ENCODE measurements at places on chromosomes 7 and 10.

DNA sequence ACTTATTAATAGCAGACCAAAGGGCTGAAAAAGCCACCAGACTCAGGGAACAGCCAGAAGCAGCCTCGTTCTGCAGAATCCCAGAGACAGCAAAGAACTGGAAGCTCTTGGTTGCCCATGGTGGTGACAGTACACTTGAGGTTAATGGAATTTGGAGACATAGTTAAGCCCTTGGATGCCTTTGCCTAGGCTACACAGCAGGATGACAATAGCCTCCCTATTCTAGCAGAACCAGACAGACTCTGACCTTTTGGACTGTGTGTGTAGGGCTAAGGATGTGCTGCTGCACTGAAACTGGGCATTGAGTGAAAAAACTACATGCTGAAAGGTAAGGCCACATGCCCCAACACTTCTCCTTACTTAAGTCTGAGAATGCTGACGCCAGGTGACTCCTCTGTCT lies 22.7 kb downstream of the OTUD1 start:
- DNase-seq: no peak

DNA sequence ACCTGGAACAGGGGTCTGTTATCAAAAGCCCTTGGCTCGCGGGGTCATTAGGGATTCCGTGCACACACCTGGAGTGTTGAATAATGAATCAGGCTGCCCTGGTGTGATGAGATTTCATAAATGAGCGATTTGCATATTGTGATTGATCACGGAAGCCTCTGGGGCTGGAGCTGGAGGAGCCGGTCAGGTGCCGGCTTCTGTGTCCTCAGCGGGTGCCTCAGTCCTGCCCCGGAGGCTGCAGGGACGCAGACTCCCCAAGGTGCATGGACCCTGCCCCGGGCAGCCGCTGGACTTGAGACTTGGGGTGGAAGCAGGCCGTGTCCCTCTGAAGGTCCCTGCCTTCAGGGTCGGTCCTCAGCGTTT lies 47.9 kb upstream of the ADGRA1 start:
- no peak for DNase-seq

- no peak for DNase-seq
Observed at GRCh38 chr10:34080485-34081346, 734.4 kb downstream of the PARD3 start.

DNA sequence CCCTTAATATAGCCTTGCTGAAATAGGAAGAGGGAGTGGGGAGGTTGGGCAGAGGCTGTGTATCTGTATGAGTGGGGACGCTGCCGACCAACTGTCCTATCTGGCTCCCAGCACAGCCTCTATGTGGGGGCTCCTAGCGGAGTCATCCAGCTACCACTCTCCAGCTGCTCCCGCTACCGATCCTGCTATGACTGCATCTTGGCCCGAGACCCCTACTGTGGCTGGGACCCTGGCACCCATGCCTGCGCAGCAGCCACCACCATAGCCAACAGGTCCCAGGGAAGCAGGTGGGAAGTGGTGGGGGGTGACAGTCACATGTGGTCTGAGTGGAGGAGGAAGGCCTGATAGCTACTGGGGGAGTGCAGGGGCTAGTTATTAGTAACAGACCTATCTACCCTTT lies 6.6 kb downstream of the MRPL43 start:
- no peak for DNase-seq

DNA sequence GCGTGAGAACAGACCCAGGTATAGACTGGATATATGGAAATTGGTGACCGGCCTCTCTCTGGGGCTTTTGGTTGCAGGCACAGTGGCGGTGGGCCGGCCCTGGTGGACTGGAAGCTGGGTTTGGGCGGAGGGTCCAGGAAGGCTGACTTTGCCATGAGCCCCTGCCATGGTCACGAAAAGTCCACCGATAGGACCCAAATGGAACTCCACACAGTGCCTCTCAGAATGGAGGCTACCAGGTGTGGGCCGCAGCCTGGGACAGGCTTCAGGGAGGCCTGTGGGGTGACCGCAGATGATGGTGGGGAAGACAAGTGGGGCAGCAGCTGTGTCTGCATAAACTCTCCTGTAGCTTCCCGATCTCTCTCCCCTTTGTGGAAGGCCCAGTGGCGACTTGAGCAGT lies 123.2 kb downstream of the DNAJB6 start:
- DNase-seq: no peak

- DNase-seq: no peak
Observed at GRCh38 chr10:68218786-68219185, 13.1 kb downstream of the ATOH7 start.

- DNase-seq: no peak
Observed at GRCh38 chr10:122301055-122301810, 30.1 kb downstream of the BTBD16 start.

GRCh38 chr10:132446661-132447445 lies 49.9 kb downstream of the PWWP2B start:
- DNase-seq: peak; percentile 28

DNA sequence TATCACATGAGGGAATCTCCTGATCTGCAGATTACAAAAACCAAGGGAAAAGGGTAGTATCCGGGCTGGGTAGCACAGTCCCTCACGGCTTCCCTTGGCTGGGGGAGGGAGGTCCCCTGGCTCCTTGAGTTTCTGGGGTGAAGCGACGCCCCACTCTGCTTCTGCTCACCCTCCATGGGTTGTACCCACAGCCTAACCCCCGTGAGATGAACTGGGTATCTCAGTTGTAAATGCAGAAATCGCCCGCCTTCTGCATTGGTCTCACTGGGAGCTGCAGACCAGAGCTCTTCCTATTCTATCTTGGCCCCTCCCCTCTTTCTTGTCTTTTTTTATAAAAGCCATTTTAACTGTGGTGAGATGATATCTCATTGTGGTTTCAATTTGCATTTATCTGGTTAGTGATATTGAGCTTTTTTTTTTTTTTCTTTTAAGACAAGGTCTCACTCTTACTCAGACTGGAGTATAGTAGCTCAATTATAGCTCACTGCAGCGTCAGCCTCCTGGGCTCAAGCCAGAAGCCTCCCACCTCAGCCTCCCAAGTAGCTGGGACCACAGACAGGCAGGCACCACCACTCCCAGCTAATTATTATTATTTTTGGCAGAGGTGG lies 87.8 kb downstream of the ABCC2 start:
- no peak for DNase-seq

GRCh38 chr10:132499367-132499685 lies 38.3 kb upstream of the INPP5A start:
- no peak for DNase-seq

GRCh38 chr7:149467321-149467859 lies 6.5 kb upstream of the ZNF777 start:
- DNase-seq: no peak

- DNase-seq: no peak
Observed at GRCh38 chr10:124381011-124381611, 37.6 kb downstream of the OAT start.

GRCh38 chr10:1516492-1517165 lies 220.7 kb downstream of the ADARB2 start:
- no peak for DNase-seq

DNA sequence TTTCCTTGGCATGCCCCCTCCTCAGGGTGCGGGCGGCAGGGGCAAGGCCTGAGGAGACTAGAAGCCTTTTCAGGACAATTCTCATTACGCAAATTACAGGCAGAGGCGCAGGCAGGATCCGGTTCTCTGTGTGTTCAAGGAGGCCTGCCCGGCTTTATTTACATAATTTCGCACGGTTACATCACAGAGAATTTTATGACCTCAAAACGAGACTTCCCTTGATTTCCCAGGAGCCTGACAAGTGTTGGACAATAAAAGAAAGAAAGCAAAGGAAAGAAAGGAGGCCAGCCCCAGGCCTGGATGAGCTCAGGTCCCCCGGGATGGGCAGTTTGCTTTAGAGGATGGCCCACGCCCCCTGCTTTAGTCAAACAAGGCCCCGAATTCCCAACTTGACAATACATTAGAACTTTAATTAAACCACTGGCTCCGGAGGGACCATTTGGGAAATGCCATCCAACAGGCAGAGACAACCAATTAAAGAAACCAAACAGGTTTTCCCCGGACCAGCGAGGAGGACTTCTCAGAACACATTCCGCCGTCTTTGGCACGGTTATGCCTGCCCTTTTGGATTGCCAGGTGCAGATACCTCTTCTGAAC lies 2.9 kb downstream of the MNX1 start:
- DNase-seq: no peak

DNA sequence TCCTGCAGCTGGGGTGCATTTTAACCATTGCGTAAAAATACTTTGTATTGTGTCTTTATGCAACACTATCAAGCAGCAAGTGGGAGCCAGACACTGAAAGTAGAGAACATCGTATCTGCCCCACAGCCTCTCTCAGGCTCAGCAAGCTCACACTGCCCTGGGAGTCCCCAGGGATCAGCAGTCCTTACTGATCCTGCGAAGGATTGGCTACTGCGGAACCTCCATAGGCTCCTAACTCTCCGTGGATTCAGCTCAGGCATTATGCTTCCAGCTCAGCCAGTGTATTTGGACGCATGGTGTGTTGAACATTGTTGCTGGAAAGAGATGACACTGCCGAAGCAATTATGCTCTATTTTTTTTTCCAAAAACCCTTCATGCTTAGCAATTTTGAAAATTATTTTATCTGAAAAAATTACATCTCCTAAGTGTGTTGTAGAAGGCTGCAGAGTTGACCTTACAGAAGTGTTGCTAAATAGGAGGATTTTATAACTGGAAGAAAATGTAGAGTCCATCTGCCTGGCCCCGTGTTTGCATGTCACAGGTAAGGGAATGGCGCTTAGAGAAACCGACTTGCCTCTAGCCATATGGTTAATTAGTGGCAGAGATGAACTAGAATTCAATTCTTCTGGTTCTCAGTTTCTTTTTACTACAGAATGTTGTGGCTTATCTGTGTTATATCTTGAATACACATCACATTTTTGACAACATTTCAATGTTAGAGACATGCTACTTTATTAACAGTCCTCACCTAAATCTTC lies 276.4 kb upstream of the COBL start:
- DNase-seq: no peak

- no peak for DNase-seq
Observed at GRCh38 chr10:77602913-77603533, 34.6 kb downstream of the KCNMA1 start.

DNA sequence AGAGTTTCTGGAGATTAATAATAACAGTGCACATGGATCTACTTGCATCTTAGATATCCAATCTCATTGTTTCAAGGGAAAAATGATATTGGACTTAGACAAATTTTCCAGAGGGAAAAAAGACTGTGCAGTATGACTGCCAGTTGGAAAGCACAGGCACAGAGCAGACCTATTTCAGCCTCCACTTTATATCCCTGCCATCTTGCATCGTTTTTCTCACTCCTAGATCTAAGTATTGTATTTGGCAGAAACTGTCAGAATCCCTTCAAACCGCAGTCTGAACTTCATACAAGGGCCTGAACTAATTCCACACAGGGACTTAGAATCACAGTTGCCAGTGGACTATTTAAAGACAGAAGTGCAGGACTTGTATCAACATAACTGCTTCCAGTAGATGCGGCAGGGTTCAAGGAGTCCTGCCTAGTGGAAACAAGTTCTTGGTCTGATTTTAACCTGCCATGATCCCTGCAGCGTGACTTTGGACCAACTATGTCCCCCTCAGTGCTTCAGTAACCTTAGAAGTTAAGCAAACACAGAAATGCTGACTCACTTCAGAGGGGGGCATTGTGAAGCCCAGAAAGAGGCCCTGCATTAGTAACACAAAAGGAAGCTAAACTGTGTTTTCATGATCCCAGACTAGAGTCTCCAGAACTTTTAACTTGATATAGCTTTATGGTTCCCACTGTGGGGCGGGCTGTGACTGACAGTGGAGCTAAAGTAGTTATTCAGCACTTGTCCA lies 95.7 kb upstream of the PALS2 start:
- no peak for DNase-seq

GRCh38 chr10:124119946-124120345 lies 26.5 kb upstream of the CHST15 start:
- no peak for DNase-seq

DNA sequence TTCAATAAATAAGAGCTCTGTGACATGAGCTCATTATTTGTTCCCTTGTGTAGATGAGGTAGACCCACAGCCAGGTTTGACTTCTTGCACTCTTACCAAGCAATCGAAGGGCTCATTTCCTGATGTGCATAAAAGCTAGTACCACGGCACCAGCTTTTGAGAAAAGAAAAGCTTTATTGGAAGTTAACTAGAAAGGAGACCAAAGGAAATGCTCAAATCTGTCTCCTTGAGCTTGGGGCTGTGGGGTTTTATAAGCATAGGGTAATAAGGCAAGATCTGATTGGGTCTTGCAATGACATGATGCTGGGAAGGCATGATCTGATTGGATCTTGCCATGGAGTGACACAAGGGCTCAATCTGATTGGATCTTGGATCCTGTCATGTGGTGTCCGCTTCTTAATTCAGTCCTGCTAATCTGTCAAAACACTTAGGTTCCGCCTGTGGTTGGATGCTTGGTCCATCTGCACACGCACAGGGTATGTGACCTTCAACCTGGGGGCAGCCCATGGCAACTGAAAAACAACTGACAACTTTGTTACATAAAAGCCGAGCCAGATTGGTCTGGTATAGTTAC lies 47.8 kb upstream of the FRMD4A start:
- DNase-seq: no peak

DNA sequence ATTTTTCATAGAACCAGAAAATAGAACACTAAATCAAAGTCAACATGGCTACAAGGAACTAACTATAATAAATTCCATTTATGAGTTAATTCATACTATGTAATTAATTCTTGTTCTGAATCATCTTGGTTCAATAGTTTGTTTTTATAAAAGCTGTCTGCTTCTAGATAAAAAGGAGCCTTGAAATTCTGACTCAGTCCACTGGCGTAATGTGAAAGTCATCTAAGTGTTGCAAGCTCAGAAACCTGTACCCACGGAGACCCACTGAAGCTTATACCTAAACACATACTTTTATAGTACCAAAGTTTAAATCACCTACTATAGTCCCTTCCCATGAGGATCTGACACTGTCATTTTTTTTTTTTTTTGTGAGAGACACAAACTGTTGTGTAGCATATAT lies 489.4 kb downstream of the SEMA3D start:
- no peak for DNase-seq

- no peak for DNase-seq
Observed at GRCh38 chr10:110546499-110547110, 20.9 kb upstream of the SMC3 start.

- DNase-seq: no peak
Observed at GRCh38 chr10:116985611-116986010, 19.4 kb downstream of the SHTN1 start.

DNA sequence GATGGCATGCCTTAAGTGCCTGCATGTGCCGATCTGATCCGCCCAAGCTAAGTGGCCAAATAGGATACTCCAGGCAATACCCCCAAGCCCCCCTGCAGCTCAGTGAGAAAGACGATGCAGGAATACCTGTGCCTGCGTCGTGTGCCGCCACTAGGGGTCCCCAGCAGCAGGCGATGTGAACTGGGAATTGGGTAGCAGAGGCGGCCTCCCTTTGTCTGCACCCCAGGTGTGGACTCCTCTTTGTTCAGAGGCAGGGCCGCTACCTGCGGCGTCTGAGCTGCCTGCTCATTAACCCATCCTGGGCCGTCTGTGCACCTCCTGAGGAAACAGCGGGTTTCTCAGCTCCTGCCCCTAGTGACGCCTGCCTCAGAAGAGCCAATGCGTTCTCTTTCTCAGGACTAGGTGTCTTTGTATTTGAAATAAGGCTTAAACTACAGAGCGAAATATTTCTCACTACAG lies 4.8 kb upstream of the CHN2 start:
- no peak for DNase-seq

Measured in stimulated activated CD8-positive, alpha-beta memory T cell treated with anti-CD3 and anti-CD28 coated beads, Interleukin-4, amount 100 ng/mL, for 4 hours (primary cell).